Transverse colon (tissue), 4 donors: ENCODE measurements at places on chromosomes 7 and 10. TPM values are rescaled to one million over a fixed set of nuclear protein-coding genes. Genes with fewer than 3 reads are reported as not detected.

GRCh38 chr10:121658611-121659010 is 60.4 kb upstream of the FGFR2 start:
- H3K4me1 ChIP-seq: no peaks in the 10 kb centered on the region
- H3K27ac ChIP-seq: no peak overlapping the region
- no peak overlapping the region for H3K4me3 ChIP-seq
- no peaks in the 10 kb centered on the region for H3K27me3 ChIP-seq

DNA sequence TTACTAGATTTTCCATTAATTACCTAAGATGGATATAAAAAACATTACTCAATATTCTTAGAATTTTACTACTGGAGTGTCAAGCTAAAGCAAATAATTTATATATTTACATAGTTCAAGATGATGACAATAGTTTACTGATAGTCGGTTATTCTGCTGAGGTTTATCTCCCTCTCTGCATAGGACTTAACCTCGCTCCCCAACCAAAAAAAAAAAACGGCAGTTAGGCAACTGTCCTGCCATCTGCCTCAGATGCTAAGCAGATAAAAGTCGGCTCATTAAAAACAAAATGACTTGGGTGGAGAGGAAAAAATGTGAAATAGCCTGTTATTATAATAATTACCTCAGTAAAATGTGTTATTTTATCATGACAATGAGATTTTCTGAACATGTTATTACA is 14.0 kb upstream of the ITGB8 start:
- no peak overlapping the region for H3K27ac ChIP-seq
- H3K4me1 ChIP-seq: peaks cover 5% of the 10 kb centered on the region
- no peaks in the 10 kb centered on the region for H3K36me3 ChIP-seq
- no peak overlapping the region for H3K4me3 ChIP-seq

DNA sequence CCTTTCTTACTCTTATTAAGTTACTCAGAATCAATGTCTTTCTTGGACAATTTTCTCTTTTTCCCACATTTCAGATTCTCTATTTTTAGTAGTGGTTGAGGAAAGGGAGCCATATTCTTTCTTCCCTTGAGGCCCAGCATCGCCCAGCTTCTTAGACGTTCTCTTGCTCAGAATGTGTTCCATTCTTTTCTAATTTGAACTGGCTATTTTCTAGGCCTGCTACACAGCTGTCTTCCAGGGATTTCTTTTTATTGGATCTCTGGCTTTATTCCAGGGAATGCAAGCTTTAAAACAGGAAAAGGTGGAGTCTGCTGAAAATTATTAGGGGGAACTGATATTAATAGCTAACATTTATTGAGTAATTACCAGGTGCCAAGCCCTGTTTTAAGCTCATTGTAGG is 58.3 kb downstream of the WIPF3 start:
- no peak overlapping the region for H3K4me3 ChIP-seq
- no peaks in the 10 kb centered on the region for H3K4me1 ChIP-seq
- no peak for DNase-seq
- H3K36me3 ChIP-seq: no peaks in the 10 kb centered on the region
- no peak overlapping the region for H3K27ac ChIP-seq

DNA sequence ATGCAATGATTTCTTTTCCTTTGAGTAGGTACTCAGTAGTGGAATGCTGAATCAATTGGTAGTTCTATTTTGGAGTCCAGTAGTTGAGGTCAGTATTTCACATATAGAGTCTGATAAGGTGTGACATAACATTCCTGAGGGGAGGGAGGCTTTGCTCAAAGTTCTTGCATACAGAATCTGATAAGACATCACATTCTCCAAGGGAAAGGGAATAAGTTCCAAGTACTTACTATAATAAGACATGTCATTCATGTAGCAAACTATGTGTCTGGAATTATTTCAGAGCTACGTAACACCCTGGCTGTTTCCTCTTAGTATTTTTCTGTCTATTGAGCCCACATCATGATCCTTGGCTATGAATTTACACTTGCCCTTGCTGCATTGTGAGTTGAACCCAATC is 74.3 kb upstream of the POM121L12 start:
- H3K27ac ChIP-seq: no peak overlapping the region
- DNase-seq: no peak
- H3K4me1 ChIP-seq: no peaks in the 10 kb centered on the region
- no peaks in the 10 kb centered on the region for H3K27me3 ChIP-seq
- no peaks in the 10 kb centered on the region for H3K36me3 ChIP-seq

GIMAP1 gene
- 2.0 TPM for total RNA-seq
